ENCODE measurements at places on chromosomes 7 and 10. TPM values are rescaled to one million over a fixed set of nuclear protein-coding genes. Genes with fewer than 3 reads are reported as not detected.

DNA sequence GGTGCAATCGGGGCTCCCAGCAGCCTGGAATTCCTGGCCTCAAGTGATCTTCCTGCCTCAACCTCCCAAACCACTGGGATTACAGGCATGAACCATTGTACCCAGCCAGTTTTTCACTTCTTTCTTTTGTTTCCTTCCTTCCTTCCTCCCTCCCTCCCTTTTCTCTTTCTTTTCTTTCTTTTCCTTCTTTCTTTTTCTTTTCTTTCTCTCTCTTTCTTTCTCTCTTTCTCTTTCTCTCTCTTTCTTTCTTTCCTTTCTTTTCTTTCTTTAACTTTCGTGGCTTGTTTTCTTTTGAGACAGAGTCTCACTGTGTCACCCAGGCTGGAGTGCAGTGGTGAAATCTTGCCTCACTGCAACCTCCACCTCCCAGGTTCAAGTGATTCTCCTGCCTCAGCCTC is 12.3 kb downstream of the ORAI2 start:
- no peaks in the 10 kb centered on the region for H3K36me3 ChIP-seq
- no peak overlapping the region for H3K4me3 ChIP-seq
- no peaks in the 10 kb centered on the region for H3K27me3 ChIP-seq
- no peak for DNase-seq
- no peaks in the 10 kb centered on the region for H3K4me1 ChIP-seq
- no peak overlapping the region for H3K27ac ChIP-seq

- no peak for DNase-seq
- H3K4me3 ChIP-seq = no peak overlapping the region
- H3K27me3 ChIP-seq = no peaks in the 10 kb centered on the region
- H3K27ac ChIP-seq = no peak overlapping the region
Measured at GRCh38 chr10:110577056-110577455, 9.6 kb downstream of the SMC3 start.

GRCh38 chr7:154902600-154903082 is 100.3 kb downstream of the PAXIP1 start:
- H3K27ac ChIP-seq = no peak overlapping the region
- H3K4me3 ChIP-seq = no peak overlapping the region
- DNase-seq = no peak
- H3K27me3 ChIP-seq = no peaks in the 10 kb centered on the region

DNA sequence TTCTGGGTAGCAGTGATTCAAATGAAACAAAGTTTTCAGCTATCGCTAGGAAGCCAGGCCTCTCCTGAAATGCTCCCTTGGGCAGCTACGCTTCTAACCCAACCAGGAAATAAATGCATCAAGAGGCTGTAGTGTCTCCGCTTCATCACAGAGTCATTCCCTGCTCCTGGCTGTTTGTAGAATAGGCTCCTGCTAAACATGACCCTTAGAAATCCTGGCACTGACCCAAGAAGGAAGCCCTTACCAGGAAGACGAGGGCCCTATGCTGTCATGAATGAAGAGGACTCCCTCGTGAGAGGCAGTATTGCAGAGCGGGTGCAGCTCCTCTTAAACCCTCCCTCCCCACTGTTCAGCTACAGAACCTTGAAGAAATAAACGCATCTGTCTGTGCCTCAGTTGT is 48.3 kb downstream of the NOD1 start:
- H3K4me1 ChIP-seq = no peaks in the 10 kb centered on the region
- no peak overlapping the region for H3K4me3 ChIP-seq
- no peak for DNase-seq
- H3K27me3 ChIP-seq = no peaks in the 10 kb centered on the region
- H3K27ac ChIP-seq = no peak overlapping the region
- H3K36me3 ChIP-seq = peaks cover 7% of the 10 kb centered on the region

Gene HOXA1
- 0.32 TPM for total RNA-seq

Gene DNAJC12
- not detected for total RNA-seq

Gene PDE6C
- total RNA-seq = not detected
